Activated T-helper 17 cell treated with anti-CD3 and anti-CD28 coated beads, Interleukin-2, amount 50 U/mL, for 72 hours (primary cell): ENCODE measurements at places on chromosomes 11 and 22.

DNA sequence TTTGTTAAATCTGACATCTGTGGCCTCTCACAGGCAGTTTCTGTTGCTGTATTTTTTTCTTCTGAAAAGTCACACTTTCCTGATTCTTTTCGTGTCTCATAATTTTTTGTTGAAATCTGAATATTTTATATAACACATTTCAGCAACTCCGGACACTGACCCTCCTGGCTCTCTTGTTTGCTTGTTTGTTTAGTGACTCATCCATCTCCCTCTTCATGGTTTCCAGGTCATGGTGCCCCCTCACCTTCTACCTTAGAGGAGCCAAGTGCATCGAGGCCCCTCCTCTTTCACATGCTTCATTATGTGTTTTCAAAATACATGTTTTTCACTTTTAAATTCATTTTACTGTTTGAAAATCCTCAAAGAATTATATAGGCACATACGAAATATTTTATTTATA is 562.4 kb downstream of the OPCML start:
- no peak for ATAC-seq

GRCh38 chr11:96062134-96062533 is 138.2 kb upstream of the MTMR2 start:
- peak; percentile 92 for ATAC-seq

DNA sequence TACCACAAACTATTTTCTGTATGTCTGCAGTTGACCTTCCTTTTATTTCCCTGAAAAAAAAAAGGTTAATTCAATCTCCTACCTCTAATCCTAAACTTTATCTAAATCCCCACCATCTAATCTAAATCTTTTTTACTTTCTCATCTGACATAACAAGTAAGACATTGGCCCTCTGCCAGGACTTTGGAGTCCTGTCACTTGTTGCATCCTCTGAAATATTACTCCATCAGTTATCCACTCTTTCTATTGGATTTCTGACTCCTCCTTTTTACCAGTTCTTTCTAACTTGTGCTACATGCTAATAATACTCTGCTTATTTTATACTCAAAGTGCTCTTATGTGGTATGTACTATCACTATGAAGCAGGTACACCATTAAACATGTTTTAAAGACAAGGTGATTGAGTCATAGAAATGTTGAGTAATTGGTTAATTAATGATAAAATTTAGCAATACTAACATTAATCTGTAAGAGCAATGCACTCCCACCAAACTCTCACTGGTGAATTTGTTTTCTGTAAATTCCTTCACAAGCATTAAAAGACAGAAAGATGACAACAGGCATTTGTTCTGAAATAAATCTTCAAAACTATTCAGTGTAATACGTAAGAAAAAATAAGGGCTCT is 914.2 kb upstream of the RAG2 start:
- no peak for ATAC-seq

- ATAC-seq: no peak
Measured at GRCh38 chr11:47593934-47594855, at the start of gene C1QTNF4. Gene C1QTNF4 (minus strand): TSS chr11:47594411. CDS start chr11:47590810, 3,601 bp downstream.

DNA sequence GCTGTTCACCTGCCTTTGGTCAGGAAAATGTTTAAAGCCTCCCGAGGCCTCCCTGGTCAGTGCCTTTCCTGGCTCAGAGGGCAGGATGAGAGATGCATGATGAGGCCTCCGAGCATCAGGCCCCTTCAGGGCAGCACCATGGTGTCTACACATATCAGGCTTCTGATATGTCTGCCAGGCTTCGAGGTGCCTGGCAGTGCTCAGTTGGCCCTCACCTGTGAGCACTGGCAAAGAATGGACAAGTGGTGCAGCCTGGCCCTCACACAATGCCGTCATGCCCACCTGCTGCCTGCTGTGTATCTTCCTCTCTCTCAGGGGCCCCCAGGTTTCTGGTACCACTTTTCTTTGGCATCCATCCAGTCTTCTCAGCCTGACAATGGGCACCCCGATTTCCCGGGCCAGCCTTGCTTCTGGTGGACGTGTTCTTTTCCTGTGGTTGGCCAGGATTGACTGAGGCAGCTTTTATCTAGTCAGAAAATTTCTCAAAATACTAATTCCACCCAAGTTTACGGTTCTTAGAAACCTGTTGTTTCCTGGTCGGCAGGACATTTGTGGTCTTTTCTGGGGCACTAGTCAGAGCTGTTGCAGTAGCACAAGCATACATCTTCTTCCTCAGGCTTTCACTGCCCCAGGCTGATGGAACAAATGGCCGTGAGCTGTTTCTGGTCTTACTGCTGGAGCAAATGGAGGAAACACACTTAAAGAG is 76.8 kb upstream of the SUSD2 start:
- peak; percentile 77 for ATAC-seq

DNA sequence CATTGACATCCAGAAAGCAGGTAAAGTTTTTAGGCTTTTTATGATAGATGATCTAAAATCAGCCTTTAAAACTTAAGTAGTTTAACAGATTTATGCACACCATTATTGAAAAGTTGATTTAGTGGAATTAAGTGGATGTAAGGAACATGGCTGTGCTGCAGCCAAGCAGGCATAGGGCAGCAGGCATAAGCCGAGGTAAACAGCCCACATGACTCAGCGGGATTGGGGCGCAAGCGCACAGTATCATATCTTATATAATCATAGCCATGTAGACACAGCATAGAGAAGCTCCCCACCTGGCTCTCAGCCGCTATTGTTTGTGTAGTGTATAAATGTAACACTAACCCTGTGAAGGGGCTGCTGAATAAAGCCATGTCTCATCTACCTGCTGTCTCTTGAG is 157.5 kb downstream of the WNT11 start:
- no peak for ATAC-seq

- ATAC-seq: no peak
Measured at GRCh38 chr11:47587723-47588326, 1.3 kb downstream of the FAM180B start.

GRCh38 chr22:27875951-27876350 is 43.1 kb downstream of the PITPNB start:
- ATAC-seq: no peak

DNA sequence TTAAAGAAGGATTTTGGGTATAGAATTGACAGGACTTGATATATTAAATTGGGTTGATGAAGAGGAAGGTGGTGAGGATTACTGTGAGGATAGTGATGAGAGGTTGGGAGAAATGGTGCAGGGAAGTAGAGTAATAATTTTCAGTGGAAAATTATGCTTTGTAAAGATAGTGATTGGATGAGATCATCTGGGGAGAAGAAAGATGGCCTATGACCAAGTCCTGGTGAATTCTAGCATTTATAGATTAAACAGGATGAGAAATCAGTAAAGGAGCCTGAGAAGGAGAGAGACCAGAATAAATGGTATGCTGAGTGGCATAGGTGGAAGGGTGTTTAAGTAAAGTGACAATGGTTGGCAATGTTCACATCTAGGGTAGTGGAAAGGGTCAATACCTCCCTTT is 15.0 kb downstream of the IPO7 start:
- no peak for ATAC-seq

GRCh38 chr11:108302121-108302785 is 79.4 kb downstream of the ATM start:
- peak; percentile 100 for ATAC-seq

DNA sequence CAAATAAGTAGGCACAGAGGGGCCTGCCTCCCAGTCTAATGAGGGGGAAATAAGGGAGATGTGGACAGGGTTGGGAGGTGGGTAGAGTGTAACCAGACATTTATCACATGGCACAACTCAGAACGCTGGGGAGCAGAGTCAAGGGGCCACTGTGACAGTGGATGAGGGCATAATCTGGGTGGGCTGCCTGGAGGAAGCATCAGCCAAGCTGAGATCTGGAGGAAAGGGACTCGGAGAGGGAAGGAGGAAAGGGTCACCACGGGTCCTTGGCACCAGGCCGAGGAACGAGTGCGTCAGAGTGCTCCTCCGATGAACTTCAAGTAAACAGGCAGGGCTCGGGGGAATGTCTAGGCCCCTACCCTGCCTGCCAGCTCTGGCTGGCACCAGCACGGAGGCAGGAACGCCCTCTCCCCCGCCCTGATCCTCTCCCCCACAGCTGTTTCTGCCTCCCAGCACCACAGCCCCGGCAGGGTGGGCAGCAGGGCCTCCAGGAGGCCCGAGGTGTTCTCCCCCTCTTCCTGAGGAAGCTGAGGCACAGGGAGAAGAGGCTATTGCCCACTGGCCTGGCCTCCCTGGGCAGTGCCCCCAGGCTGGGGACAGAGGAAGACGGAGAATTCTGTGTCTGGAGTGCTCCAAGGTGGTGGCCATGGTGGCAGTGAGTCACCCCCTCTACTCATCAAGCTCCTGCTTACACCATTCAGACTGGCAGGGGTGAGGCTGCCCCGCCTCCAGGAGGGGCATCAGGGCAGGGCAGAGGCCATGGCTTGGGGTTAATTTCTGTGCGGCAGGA is 4.2 kb downstream of the ALDH3B1 start:
- peak; percentile 50 for ATAC-seq

DNA sequence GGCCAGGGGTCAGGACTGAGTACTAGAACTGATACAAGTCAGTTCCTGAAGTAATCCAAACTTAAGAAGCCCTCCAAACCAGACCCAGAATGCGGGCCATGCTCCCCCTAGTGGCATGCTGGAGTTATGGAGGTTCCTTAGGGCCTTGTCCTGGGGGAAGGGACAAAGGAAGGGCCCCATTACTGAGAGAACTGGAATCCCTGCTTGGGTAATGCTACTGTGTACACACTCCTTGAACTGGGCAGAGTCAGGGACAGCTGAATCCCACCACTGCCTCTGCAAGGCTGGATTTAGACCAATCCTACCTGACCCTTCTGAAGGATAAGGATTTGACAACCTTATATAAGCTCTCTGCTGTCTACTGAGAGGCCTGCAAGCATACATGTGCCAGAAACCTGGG is 97.3 kb upstream of the AKIP1 start:
- ATAC-seq: peak; percentile 69
